Inflammatory macrophage treated with lipopolysaccharide for 4 hours (primary cell): ENCODE measurements at places on chromosomes 5 and 9.

GRCh38 chr5:98827161-98827560 is 53.7 kb downstream of the RGMB start:
- no peak for DNase-seq

GRCh38 chr9:129390541-129390940 is 212.5 kb upstream of the IER5L start:
- no peak for DNase-seq

DNA sequence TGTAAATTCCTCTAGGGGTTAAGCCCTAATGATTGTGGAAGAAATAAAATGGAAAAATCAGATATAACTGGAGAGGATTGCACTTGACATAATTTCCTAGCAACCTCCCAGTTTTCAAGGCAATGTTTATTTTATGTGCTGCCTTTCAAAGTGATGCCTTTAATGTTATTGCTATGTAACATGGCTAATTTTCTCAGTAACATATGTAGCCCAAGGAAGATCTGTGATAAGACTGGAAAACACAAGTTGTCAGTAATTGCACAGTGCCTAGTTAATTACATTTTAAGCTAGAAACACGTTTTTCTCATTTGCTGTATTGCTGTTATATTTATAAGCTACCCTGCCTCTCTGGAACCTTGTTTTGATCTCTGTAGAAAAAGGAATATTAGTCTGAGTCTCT is 49.2 kb upstream of the KCNN2 start:
- DNase-seq = no peak

DNA sequence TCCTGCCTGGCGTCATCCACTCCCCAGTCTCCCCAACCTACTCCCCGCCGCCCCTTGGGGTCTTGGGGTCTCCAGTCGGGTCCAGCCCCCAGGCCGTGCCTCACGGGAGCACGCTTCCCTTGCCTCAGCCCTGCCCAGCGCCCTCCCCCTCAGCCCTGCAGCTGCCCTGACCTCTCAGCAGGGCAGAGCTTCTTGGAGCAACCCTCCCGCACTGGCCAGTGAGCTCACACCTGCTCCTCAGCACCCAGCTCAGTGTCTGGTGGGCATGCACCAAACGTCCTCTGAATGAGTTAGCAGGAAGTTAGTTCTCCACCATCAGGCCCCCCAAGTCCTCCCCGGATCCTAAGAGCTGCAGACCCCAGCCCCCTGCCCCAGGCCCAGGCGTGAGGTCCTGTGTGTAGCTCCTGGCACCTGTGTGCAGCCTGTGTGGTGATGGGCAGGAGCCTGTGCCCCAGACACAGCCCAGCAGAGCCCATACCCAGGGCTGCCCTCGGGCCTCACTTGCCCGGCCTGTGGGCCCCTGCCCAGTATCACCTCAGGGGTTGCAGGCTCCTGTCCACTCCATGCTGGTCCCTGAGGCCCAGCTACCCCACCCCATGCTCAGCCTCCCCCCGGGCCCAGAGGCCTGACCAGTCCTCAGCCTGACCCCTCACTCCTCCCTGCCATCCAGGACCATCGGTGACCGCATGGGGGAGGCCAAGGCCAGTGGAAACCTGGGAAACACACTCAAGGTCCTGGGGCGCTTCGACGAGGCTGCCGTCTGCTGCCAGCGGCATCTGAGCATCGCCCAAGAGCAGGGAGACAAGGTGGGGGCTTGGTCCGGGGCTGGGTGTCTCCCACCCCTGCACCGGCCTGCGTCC is 8.2 kb downstream of the GPSM1 start:
- DNase-seq = no peak

GRCh38 chr9:97425973-97426336 is 14.1 kb downstream of the TDRD7 start:
- DNase-seq = no peak
